ENCODE measurements at places on chromosomes 3 and 15.

GRCh38 chr3:159818997-159819500 is 169.6 kb upstream of the IL12A start:
- no peaks in the 10 kb centered on the region for H3K4me1 ChIP-seq
- no peak for DNase-seq
- H3K4me3 ChIP-seq: no peak overlapping the region
- no peak overlapping the region for H3K27ac ChIP-seq

DNA sequence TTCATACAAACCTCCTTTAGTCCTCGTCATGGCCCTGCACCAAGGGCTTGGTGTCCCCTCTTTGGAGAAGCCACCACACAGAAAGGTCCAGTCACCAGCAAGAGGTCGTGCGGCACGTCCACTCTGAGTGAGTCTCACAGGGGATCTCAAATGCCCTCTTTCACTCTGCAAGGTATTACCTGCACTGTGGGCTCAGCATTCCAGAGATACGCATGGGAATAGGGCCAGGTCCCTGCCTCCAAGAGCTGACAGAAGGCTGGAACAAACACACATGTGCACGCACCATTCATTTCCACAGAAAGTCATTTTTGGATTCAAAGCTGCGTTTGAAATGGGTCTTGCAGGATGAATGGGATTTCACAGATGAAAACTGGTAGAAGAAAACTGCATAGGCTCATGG is 50.4 kb upstream of the TJP1 start:
- no peak overlapping the region for H3K27ac ChIP-seq
- H3K4me1 ChIP-seq: no peaks in the 10 kb centered on the region
- H3K4me3 ChIP-seq: no peak overlapping the region
- DNase-seq: no peak

DNA sequence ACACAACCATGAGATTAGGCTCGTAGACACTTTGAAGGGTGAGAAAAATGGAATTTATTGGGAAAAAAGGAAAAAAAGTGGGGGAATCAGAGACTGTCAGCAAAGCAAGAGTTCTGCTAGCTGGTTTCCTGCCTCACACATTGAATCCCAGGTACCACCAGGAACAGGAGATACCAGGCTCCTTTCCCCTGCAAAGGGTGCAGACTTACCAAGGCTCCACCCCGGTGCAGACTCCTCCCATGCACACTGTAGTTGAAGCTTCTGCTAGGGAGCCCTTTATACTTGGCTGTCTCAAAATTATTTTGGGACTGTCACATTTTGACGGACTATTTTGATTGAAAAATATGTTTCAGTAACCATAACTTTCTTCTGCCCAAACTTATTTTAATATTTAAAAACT is 819.9 kb upstream of the GBE1 start:
- no peak overlapping the region for H3K4me3 ChIP-seq
- H3K4me1 ChIP-seq: no peaks in the 10 kb centered on the region
- DNase-seq: no peak

DNA sequence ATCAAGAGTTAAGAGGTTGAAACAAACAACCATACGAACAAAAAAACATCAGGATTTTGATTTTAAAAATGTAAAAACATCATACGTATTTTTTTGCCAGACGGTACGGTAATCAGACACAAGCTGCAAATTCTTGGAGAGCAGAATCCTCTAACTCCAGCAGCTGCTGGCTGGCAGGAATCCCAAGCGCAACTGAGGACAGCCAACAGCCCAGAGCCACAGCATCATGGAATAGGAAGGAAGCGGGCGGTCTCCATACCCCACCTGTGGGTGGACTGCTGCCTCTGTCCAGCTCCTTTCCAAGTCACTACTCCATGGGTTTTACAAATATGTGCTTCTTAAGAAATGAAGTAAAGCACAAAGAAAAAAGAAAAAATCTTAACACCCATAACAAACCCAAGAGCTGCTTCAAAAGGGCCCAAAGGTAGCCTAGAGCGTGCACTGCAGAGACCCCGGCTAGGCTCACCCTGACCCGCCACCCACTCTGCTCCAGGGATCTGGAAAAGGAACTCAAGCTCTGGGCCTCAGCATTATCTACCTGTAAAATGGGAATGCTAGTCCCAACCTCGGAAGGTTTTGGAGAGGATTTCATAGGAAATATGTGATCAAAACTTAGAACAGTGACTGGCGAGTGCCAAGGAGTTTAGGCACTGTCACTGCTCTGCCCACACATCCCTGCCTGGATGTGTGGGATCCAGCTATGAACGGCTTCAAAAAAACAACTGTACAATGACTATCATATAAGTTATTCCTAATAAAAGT is 33.4 kb downstream of the ZXDC start:
- peaks cover 2% of the 10 kb centered on the region for H3K36me3 ChIP-seq
- DNase-seq: no peak
- H3K4me3 ChIP-seq: no peak overlapping the region
- no peaks in the 10 kb centered on the region for H3K4me1 ChIP-seq
- no peaks in the 10 kb centered on the region for H3K27me3 ChIP-seq
- no peak overlapping the region for H3K27ac ChIP-seq

DNA sequence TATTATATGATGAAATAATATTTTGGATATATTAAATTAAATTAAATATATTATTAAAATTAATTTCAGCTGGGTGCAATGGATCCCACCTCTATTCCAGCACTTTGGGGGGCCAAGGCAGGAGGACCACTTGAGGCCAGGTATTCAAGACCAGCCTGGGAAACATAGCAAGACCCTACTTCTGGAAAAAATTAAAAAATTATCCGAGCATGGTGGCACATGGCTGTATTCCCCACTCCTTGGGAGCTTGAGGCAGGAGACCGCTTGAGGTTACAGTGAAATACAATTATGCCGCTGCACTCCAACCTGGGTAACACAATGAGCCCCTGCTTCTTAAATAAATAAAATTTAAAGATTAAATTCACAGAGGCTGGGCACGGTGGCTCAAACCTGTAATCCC is 61.4 kb downstream of the SH3BP5 start:
- H3K36me3 ChIP-seq: peaks cover 53% of the 10 kb centered on the region
- no peak for DNase-seq
- no peaks in the 10 kb centered on the region for H3K27me3 ChIP-seq
- no peak overlapping the region for H3K4me3 ChIP-seq
- H3K27ac ChIP-seq: peak overlapping the region; percentile 36
- peaks cover 81% of the 10 kb centered on the region for H3K4me1 ChIP-seq

- peaks cover 14% of the 10 kb centered on the region for H3K36me3 ChIP-seq
- no peak overlapping the region for H3K4me3 ChIP-seq
- no peaks in the 10 kb centered on the region for H3K27me3 ChIP-seq
- no peak for DNase-seq
- peaks cover 17% of the 10 kb centered on the region for H3K4me1 ChIP-seq
Measured at GRCh38 chr15:40463886-40464545, 6.8 kb upstream of the CHST14 start.

DNA sequence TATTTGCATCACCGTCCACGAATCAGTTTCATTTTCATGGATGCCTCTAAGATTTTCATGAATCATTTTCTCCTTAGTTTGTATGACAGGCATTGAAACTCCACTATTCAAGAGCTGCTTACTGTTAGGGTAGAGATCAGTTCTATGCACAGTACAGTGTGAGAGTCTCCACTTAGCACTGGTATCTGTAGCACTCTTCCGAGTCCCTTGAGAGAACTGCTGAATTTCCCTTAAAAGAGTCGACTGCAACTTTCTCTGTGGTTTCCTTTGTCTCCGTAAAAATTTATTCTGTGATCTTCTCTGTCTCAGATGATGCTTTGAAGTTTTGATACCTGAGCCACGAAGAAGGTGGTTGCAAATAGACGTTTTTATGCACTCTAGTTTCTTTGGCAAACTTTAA is 14.8 kb downstream of the GTPBP8 start:
- H3K4me3 ChIP-seq: peak overlapping the region; percentile 67
- peaks cover 62% of the 10 kb centered on the region for H3K4me1 ChIP-seq
- peak overlapping the region; percentile 81 for H3K27ac ChIP-seq
- no peak for DNase-seq

- peak overlapping the region; percentile 60 for H3K27ac ChIP-seq
- no peaks in the 10 kb centered on the region for H3K27me3 ChIP-seq
- no peak overlapping the region for H3K4me3 ChIP-seq
- H3K36me3 ChIP-seq: peaks cover 35% of the 10 kb centered on the region
- H3K4me1 ChIP-seq: peaks cover 92% of the 10 kb centered on the region
- DNase-seq: no peak
Measured at GRCh38 chr3:32996048-32996754, 44.8 kb downstream of the CCR4 start.

- no peak for DNase-seq
- H3K36me3 ChIP-seq: peaks cover 29% of the 10 kb centered on the region
- peaks cover 42% of the 10 kb centered on the region for H3K4me1 ChIP-seq
Measured at GRCh38 chr3:20038699-20039465, 1.4 kb upstream of the KAT2B start.

- H3K27ac ChIP-seq: no peak overlapping the region
- H3K36me3 ChIP-seq: no peaks in the 10 kb centered on the region
- no peaks in the 10 kb centered on the region for H3K27me3 ChIP-seq
- no peak overlapping the region for H3K4me3 ChIP-seq
- no peak for DNase-seq
Measured at GRCh38 chr3:146110161-146110560, 50.8 kb downstream of the PLOD2 start.

DNA sequence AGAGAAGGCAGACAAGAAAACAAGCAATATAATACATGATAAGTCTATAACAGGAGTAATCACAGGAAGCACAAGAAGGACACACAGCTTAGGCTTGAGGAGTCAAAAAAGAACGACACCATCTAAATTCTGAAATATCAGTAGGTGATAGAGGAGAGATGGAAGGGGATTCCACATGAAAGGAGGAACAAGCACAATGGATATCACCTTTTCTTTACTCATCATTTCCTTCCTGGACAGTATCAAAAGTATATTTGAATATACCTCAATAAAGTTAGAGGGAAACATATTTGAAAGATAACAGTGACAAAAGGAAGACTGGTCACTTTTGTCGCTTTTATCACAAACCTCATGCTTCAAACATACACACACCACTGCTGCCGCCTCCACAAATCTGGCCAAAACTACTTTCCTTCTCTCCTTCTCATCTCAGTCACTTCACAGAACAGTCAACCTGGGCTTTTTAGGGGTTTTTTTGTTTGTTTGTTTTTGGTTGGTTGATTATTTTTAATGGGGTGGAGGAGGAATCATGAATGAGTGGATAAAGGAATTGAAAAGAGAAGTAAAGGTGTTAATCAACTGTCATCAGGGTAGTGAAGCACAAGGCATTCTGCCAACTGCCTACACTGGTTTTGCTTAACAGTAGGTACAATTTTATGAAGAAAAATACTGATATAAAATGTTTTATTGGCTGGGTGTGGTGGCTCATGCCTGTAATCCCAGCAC is 18.5 kb downstream of the DENND4A start:
- H3K4me1 ChIP-seq: peaks cover 33% of the 10 kb centered on the region
- peak overlapping the region; percentile 12 for H3K27ac ChIP-seq
- H3K27me3 ChIP-seq: no peaks in the 10 kb centered on the region
- H3K4me3 ChIP-seq: no peak overlapping the region

DNA sequence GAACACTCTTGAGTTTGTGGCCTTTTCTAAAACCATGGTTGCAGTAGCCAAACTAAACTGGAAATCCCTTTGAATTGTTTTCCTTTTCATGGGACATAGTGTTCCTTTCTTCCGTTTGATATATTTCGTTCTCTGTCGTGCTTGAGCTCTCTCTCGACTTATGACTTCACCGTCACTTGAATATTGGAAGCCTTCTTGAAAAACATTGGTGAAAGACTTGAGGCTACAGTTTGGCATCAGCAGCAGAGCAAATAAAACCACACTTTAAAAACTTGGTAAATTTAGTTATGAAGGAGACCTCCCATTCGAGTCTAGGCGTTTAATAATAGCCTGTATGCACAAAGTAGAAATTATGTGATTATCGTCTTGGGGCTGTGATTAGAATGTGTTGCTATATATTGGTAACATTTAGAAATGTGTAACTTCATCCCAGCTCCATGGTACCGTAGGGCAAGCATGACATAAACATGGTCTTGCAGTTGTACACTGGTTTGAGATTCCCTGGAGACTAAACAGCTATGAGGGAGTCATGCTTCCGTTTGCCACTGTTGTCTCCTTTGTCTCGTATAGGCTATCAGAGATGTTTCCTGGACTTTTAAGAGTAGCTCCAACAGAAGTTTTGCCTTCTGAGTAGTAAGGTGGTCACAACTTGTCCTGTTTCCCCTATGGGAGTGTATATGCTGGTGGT is 122.3 kb downstream of the PTPRG start:
- H3K27ac ChIP-seq: no peak overlapping the region

DNA sequence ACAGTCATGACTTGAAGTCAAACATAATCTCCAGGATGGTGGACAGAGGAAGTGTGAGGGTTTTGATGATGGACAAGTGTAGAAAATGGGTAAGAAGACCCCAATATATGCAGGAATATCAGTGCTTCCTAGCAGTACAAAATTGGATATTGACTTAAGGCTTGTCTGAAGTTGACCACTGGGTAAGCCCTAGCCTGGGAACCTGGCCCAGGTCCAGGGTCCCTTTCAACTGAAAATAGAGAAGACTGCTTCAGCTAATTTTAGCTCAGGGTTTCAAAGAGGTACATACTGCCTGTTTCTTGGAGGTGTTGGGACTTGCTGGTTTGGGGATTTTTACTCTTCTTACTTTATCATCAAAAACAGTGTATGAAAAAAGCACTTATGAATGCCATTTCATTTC is 4.7 kb downstream of the NR1D2 start:
- H3K4me3 ChIP-seq: peak overlapping the region; percentile 54
- no peak for DNase-seq
- H3K27me3 ChIP-seq: no peaks in the 10 kb centered on the region
- peaks cover 33% of the 10 kb centered on the region for H3K4me1 ChIP-seq
- peak overlapping the region; percentile 57 for H3K27ac ChIP-seq
- H3K36me3 ChIP-seq: no peaks in the 10 kb centered on the region

DNA sequence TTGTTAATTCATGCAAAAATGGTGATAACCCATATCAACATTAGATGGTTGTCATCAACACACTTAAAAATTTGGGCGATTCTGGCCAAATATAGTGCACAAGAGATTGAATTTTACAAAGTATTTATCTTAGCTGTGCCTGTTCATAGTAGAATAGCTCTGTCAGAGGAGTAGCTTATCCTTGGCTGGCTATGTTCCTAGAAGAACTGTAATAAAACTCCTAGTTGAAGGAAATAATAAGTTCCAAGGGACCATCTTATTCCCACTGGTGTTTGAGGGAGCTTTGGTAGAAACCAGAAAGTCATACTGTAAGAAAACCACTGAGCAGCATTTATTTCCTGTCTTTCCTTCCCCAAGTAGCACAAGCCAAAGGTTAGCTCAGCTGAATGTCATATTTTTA is 201.8 kb downstream of the GRM7 start:
- no peak for DNase-seq
- no peaks in the 10 kb centered on the region for H3K4me1 ChIP-seq
- no peaks in the 10 kb centered on the region for H3K36me3 ChIP-seq
- no peaks in the 10 kb centered on the region for H3K27me3 ChIP-seq

GRCh38 chr15:28101983-28102441 is 2.9 kb upstream of the OCA2 start:
- H3K4me3 ChIP-seq: no peak overlapping the region
- H3K27me3 ChIP-seq: peaks cover 55% of the 10 kb centered on the region
- peaks cover 34% of the 10 kb centered on the region for H3K4me1 ChIP-seq
- H3K36me3 ChIP-seq: peaks cover 5% of the 10 kb centered on the region
- no peak for DNase-seq

GRCh38 chr15:32738666-32739065 is 20.9 kb downstream of the GREM1 start:
- DNase-seq: no peak
- no peaks in the 10 kb centered on the region for H3K36me3 ChIP-seq
- H3K27me3 ChIP-seq: peaks cover 36% of the 10 kb centered on the region
- H3K4me3 ChIP-seq: no peak overlapping the region
- H3K27ac ChIP-seq: no peak overlapping the region

- DNase-seq: no peak
- peaks cover 1% of the 10 kb centered on the region for H3K27me3 ChIP-seq
- no peak overlapping the region for H3K4me3 ChIP-seq
- H3K27ac ChIP-seq: no peak overlapping the region
- peaks cover under 1% of the 10 kb centered on the region for H3K4me1 ChIP-seq
Measured at GRCh38 chr15:69854001-69854400, 243.7 kb downstream of the TLE3 start.
